Adrenal gland (tissue), 19 donors: ENCODE measurements at places on chromosomes 11 and 22. TPM values are rescaled to one million over a fixed set of nuclear protein-coding genes. Genes with fewer than 3 reads are reported as not detected.
A peak's percentile ranks its signal among the peaks of the same experiment; 100 is the strongest.

- no peaks in the 10 kb centered on the region for H3K4me1 ChIP-seq
- H3K27me3 ChIP-seq = peaks cover 5% of the 10 kb centered on the region
- H3K27ac ChIP-seq = no peak overlapping the region
- H3K36me3 ChIP-seq = no peaks in the 10 kb centered on the region
Measured at GRCh38 chr11:17648528-17648927, 70.8 kb upstream of the MYOD1 start.

- H3K36me3 ChIP-seq = no peaks in the 10 kb centered on the region
- no peak overlapping the region for H3K4me3 ChIP-seq
- peaks cover 24% of the 10 kb centered on the region for H3K4me1 ChIP-seq
- no peak for DNase-seq
- H3K27me3 ChIP-seq = no peaks in the 10 kb centered on the region
- H3K27ac ChIP-seq = no peak overlapping the region
Measured at GRCh38 chr22:26549902-26550497, 37.7 kb upstream of the TFIP11 start.

DNA sequence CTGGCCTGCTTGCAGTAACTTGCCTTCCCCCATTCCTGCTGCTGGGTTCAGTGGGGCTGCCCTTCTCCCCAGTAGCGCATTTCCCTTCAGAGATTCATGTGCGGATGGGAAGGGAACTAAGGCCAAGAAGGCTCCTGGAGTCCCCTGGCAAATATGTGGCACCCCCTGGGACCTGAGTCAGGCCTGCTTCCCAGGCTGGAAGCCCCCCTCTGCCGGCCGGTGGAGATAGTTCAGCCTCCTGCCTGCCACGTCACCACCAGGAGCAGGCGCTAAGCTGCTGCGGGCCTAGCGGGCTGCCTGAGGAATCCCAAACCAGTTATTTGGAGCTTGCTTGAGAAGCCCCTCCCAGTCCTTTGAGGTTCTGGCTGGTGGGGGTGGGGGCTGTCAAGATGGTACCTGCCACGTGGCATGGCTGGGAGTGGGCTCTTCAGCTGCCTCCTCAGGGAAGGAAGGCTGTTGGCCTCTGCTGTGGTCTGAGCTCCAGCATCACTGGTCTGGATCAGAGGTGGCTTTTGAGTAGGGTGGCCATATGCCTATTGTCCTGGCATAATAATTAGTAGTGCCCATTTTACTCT is 2.0 kb downstream of the SERPINH1 start:
- H3K36me3 ChIP-seq = peaks cover 30% of the 10 kb centered on the region
- no peaks in the 10 kb centered on the region for H3K27me3 ChIP-seq
- peak; percentile 68 for DNase-seq
- peaks cover 60% of the 10 kb centered on the region for H3K4me1 ChIP-seq

GRCh38 chr11:133355095-133355494 is 177.2 kb downstream of the OPCML start:
- DNase-seq = no peak
- H3K27ac ChIP-seq = no peak overlapping the region
- no peaks in the 10 kb centered on the region for H3K4me1 ChIP-seq

DNA sequence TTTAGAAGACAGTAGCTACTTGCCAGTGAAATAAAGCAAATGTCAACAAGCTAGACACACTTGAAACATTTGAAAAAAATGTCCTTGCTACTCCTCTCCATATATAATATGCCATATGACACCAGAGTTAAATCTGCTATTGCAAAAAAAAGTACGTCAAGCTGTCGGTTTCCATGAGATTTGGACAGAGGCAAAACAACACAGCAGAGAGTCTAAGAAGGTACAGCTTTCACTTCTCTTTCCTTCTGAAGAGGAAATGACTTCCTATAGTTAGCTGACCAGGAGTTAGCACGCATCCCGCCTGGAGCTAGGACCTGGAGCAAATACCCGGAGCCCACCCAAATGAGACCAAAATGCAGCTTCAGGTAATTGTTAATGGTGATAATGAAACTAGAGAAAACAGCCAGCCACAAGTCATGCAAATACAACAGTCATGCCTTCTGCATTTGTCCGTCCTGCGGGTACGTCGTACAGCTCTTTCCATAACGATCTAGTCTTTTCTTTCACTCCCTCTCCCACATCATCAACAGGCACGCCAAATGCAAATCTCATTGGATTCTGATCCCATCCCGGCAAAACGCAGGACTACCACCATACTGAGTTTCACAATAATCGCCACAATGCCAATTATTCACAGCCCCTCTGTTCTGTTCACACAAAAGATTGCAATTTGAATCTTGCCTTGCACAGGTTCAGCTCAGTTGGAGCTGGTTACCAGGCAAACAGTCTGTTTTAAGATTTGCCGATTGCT is 395.0 kb upstream of the CCDC90B start:
- no peaks in the 10 kb centered on the region for H3K27me3 ChIP-seq
- no peak overlapping the region for H3K27ac ChIP-seq
- no peak overlapping the region for H3K4me3 ChIP-seq
- no peak for DNase-seq
- no peaks in the 10 kb centered on the region for H3K36me3 ChIP-seq
- no peaks in the 10 kb centered on the region for H3K4me1 ChIP-seq

Gene GSTT2
- total RNA-seq = 3.2 TPM

GRCh38 chr22:37435970-37436603 is 8.8 kb upstream of the ELFN2 start:
- no peak overlapping the region for H3K4me3 ChIP-seq
- peaks cover 8% of the 10 kb centered on the region for H3K27me3 ChIP-seq
- no peaks in the 10 kb centered on the region for H3K36me3 ChIP-seq
- no peak for DNase-seq
- no peaks in the 10 kb centered on the region for H3K4me1 ChIP-seq
- H3K27ac ChIP-seq = no peak overlapping the region

GRCh38 chr11:3836903-3837302 is 3.9 kb downstream of the RHOG start:
- H3K36me3 ChIP-seq = no peaks in the 10 kb centered on the region
- H3K27me3 ChIP-seq = no peaks in the 10 kb centered on the region
- H3K4me3 ChIP-seq = no peak overlapping the region
- DNase-seq = peak; percentile 38
- H3K27ac ChIP-seq = no peak overlapping the region

- H3K27ac ChIP-seq = no peak overlapping the region
- H3K4me1 ChIP-seq = no peaks in the 10 kb centered on the region
- no peak for DNase-seq
- no peak overlapping the region for H3K4me3 ChIP-seq
- H3K27me3 ChIP-seq = no peaks in the 10 kb centered on the region
Measured at GRCh38 chr11:69541501-69542313, 60.2 kb downstream of the LINC01488 start.

Gene SCGB2A2
- total RNA-seq = not detected

DNA sequence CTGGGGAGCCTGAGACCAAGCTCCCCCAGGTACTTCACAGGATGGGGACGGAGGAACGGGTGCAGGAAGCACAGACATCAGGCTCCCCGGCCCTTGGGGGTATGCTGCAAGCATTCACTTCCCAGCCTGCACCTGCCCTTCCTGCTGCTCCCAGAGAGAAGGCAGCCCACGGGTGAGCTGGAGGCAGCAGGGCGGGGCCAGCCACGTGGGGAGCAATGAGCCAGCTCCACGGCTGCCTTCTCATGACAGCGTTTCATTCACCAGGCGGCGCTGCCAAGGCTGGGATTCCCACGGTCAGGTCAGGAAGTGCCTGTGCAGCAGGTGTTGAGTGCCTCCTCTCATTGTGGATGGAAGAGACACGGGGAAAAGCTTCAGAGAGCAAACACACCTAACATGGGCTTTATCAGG is 14.5 kb upstream of the PHLDA2 start:
- H3K27ac ChIP-seq = no peak overlapping the region
- no peak overlapping the region for H3K4me3 ChIP-seq
- H3K4me1 ChIP-seq = peaks cover 17% of the 10 kb centered on the region
- no peaks in the 10 kb centered on the region for H3K27me3 ChIP-seq
- peaks cover 17% of the 10 kb centered on the region for H3K36me3 ChIP-seq

DNA sequence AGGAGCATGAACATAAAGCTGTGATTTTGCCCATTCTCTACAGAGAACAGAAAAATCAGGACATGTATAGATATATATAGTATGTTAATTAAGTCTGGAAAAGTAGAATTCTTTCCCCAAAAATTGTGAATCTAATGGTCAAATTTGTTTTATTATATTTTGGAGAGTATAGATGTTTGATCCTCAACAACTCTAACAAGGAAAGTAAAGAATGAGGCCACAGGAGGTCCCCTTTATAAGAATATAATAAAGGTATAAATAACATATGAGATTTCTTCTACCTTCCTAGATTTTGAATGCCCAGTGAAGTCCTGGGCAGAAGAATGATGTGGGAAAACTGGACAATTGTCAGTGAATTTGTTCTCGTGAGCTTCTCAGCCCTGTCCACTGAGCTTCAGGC is at the start of gene OR10A4:
OR10A4 (plus strand) TSS at position 301 of the 400 bp plus-strand sequence; CDS start at position 324, 23 bp downstream.
- DNase-seq = no peak
- no peaks in the 10 kb centered on the region for H3K4me1 ChIP-seq
- H3K27ac ChIP-seq = no peak within 1 kb of the TSS

Gene NOX4
- total RNA-seq = 0.51 TPM

DNA sequence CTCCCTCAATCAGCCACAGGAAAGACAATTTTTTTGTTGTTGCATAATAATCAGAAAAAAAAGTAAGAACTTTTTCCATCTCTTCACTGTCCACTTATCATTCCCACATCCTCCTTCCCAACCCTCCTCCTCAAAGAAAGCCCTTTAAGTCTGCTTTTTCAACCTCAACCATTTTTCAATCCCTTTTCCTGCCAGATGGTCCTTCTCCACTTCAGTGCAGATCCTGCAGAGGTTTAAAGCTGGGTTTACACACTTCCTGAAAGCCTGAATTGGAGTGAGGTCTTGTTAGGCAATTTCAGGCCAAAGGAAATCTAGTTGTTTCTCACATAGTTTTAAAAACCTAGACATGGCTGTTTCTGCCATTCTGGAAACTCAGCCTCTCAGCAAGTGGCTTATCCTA is 78.3 kb downstream of the RPL27A start:
- no peaks in the 10 kb centered on the region for H3K27me3 ChIP-seq
- H3K4me3 ChIP-seq = no peak overlapping the region
- peak overlapping the region; percentile 45 for H3K27ac ChIP-seq
- H3K36me3 ChIP-seq = no peaks in the 10 kb centered on the region

DNA sequence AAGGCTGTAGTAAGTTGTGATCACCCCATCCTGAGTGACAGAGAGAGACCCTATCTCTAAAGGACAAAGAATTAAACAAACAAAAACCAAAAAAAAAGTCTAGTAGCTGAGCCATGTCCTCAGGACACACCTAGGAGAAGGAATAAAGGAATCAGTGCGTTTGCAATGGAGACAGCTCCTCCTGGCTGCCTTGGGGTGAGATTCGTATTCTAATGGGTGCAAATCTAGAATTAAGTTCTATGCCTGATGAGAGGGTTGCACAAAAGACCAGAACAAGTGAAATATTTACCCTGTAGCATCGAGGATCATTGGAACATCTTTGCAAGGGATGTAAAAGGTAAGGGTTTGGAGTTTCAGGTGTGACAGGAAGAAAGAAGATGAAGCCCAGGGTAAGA is 70.3 kb upstream of the BMAL1 start:
- H3K4me3 ChIP-seq = peak overlapping the region; percentile 58
- no peak for DNase-seq
- peaks cover 14% of the 10 kb centered on the region for H3K4me1 ChIP-seq
- H3K36me3 ChIP-seq = no peaks in the 10 kb centered on the region
